CMK (cell line): ENCODE measurements at places on chromosomes 4 and X.

GRCh38 chr4:88457307-88458103 is 586 bp downstream of the HERC5 start:
- no peak for DNase-seq

DNA sequence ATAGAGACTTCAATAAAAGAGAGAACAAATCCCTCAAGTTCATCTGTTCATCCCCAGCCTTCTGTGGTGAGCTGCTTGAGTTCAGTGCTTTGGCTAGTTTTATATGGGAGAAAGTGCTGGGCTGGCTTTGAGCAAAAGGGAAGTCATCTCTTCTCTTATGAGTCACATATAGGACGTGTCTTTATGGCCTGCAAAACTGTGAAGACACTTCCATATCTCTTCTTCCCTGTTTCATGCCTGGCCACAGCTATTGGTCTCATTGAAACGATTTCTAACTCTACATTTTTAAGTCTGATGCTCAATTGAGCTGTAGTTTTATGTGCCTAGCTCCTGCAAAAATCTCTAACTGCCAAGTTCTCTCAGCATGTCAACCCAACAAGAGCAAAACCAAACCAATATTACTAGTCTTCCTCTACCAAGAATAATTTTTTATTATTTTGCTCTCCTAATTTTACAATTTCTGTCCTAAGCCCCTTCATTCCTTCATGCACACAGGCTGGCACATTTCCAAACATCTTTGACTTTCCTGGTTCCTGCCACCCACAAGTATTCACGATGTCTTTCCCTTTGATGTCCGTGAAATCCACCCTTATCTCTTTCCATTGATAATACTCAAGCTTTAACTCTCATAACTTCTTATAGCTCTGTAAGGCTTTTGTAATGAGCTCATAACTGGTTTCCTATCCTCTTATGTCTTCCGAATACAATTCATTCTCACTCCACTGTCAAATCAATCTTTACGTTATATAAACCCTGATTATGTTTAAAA is 165.3 kb downstream of the BTC start:
- DNase-seq: no peak

- DNase-seq: no peak
Observed at GRCh38 chr4:184021389-184021788, 116.3 kb downstream of the STOX2 start.

DNA sequence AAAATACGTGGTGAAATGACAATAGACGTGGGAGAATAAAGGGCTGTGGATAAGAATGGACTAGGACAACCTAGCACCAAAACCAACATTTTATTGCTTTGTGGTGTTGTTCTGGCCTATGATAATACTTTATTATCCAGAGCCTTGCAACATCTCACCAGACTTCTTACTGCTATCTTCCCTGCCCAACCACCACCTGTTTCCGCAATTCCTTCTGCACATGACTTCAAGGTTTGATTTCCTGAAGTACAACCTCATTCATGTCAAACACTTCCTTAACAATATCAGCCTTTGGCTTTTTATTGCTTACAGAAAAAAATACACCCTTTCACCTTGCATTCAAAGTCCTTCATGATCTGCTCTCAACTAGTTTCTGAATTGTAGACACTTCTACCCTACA is 84.8 kb downstream of the RTL3 start:
- no peak for DNase-seq

GRCh38 chrX:129717892-129718291 is 20.9 kb upstream of the XPNPEP2 start:
- DNase-seq: no peak

GRCh38 chr4:184143770-184144564 is 73.7 kb downstream of the ENPP6 start:
- no peak for DNase-seq

GRCh38 chr4:23034731-23035130 is 342.0 kb downstream of the GBA3 start:
- DNase-seq: no peak

GRCh38 chrX:31070057-31070468 is 1.8 kb downstream of the FTHL17 start:
- no peak for DNase-seq

DNA sequence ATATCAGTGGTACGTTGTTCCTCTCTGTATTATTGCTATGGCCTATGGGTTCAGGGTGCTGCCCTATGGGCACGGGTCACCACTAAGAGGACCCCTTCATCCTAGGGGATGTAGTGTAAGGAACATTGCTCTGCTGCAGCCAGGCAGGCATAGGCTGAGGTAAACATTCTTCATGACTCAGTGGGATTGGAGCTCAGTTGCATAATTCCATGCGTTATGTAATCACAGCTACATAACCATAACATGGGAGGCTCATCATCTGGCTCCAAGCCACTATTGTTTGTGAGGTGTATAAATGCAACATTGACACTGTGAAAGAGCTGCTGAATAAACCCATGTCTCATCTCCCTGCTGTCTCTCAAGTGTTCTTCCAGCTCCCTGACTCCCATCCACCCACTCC is 375.2 kb downstream of the MAGEE1 start:
- DNase-seq: no peak

- no peak for DNase-seq
Observed at GRCh38 chr4:184782731-184783373, 42.9 kb downstream of the ACSL1 start.

DNA sequence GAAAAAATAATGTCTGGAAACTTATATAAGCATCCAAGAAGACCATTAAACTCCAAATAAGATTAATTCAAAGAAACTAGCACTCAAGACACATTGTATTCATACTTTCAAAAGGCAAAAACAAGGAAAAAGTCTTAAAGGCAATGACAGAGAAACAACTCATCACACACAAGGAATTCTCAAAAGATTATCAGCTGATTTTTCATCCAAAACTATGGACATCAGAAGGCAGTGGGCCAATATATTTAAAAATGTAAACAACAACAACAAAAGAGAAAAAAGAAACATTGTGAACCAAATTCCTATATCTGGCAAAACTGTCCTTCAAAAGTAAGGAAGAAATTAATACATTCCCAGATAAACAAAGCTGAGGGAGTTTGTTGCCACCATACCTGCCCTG is 711.4 kb upstream of the GALNTL6 start:
- DNase-seq: no peak

- DNase-seq: no peak
Observed at GRCh38 chr4:8464381-8464780, 23.8 kb downstream of the TRMT44 start.

GRCh38 chrX:15903186-15903681 is 48.6 kb upstream of the AP1S2 start:
- DNase-seq: no peak

GRCh38 chrX:11472879-11473278 is 179.7 kb downstream of the AMELX start:
- no peak for DNase-seq

DNA sequence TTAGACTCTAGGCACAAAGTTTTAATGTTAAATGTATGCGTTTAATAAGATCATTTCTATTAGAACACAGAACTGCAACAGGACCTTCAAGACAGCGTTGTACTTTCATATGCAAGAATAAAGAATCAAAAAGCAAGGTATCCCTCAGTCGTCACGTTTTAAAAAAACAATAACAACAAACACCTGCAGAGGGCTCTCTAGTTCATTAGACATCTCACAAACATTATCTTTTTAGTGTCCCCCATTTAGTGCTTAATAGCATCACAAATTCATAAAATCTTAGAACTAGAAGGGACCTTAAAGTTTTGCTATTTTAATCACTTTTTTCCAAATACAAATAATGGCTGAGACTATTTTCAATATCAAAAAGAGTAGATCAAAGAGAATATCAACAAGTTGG is 236.6 kb downstream of the DCHS2 start:
- no peak for DNase-seq

DNA sequence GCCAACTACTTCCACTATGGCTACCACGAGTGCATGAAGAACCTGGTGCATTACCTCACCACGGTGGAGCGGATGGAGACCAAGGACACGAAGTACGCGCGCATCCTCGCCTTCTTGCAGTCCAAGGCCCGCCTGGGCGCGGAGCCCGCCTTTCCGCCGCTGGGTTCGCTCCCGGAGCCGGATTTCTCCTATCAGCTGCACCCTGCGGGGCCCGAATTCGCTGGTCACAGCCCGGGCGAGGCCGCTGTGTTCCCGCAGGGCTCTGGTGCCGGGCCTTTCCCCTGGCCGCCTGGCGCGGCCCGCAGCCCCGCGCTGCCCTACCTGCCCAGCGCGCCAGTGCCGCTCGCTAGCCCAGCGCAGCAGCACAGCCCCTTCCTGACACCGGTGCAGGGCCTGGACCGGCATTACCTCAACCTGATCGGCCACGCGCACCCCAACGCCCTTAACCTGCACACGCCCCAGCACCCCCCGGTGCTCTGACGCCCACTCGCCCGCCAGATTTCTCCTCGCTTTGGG is 2.1 kb downstream of the HELT start:
- no peak for DNase-seq

GRCh38 chrX:139077281-139078250 is 366.0 kb upstream of the FGF13 start:
- no peak for DNase-seq

GRCh38 chr4:184451726-184452125 is 22.6 kb downstream of the IRF2 start:
- peak; percentile 49 for DNase-seq

DNA sequence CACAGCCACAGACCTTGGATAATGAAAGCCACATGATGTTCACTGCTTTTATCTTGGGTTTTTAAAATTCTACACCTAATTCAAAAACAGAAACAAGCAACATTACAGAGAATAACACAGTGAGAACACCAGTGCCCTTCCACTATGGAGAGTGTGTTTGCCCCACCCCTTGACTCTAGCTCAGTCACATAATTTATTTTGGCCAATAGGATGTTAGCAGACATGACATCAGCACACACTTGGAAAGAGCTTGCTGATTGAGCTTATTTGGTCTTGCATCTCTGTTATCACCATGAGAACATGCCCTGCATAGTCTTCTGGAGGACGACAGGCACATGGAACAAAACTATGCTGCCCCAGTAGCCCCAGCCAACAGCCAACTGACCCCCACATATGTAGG is 118.1 kb downstream of the HNRNPD start:
- no peak for DNase-seq

DNA sequence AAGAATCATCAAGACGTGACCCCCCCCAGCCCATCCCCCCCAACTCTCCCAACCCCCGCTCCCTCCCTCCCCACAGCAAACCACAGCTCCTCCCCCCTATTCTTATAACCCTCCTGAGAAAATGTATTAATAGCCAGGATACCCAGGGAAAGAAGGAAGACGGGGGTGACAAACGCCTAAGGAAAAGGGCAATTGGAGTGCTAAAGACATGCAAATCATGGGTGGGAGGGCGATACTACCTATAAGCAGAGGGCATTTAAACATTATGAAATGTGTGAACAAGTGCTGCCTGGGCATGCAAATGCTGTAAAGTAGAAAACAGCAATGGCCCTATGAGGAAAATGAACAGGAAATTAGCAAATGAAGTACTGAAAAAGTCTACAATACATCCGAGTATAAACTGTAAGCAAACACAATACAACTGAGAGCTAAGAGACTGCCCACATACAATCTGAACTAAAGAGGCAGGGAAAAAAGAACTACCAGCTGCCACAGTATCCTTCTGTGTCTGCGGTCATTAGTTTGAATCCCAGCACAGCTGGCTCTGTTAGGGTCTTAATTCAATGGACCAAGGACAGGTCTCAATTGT is 2.4 kb downstream of the CXXC4 start:
- DNase-seq: no peak

GRCh38 chrX:6021316-6022091 is 207.2 kb downstream of the NLGN4X start:
- no peak for DNase-seq

DNA sequence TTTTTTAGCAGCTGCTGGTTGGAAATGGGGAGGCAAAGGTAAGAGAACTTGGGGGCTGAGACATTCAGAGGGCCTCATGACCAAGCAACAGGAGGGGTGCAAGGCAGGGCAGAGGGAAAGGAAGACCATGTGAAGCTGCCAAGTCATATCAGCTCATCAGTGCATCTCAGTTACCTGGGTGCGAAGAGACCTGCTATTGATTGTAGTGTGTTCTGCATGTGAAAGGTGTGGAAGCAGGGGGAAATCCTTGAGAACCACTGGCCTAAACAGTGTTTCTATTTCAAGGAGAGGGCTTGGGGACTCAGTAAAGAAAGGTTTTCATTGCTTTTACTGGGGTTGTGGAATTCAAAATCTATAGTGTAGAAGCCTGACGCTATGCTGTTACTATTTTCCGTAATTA is 47.1 kb upstream of the EDA start:
- no peak for DNase-seq

- DNase-seq: no peak
Observed at GRCh38 chrX:129818123-129818522, 25.6 kb downstream of the ZDHHC9 start.

DNA sequence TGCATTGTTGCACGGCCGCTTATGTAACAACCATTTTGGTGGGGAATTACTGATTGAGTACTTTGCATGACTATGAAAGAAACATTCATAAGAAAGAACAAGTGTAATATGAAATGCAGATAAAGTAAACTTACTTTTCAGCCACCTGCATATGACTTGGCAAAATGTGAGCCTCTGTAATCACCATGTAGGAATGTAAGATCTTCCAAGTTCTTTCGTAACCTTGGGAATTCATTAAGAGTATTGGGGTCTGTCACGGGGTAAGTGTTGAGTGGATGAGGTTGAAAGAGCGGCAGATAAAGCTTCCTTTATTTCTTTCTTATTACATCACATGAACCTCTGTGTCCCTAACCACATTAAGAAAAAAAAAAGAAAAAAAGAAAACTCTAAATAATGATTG is 348.5 kb upstream of the NR3C2 start:
- no peak for DNase-seq

DNA sequence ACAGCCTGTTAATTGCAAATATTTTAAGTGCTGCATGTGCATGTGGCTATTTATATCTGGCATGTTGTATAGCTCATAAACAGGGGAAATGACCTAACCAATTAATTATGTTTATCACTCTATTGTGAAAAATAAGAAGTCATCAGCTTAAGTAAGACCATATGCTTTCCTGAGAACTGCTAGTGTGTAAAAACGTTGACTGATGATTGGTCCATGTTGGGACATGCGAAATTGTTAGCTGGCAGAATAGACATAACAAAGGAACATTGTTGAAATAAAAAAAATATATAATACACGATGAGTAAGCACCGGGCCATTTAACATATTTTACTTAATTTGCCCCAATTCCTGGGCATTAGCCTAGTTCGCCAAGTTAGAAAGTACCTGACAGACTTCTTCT is 207.5 kb downstream of the ANK2 start:
- DNase-seq: no peak

DNA sequence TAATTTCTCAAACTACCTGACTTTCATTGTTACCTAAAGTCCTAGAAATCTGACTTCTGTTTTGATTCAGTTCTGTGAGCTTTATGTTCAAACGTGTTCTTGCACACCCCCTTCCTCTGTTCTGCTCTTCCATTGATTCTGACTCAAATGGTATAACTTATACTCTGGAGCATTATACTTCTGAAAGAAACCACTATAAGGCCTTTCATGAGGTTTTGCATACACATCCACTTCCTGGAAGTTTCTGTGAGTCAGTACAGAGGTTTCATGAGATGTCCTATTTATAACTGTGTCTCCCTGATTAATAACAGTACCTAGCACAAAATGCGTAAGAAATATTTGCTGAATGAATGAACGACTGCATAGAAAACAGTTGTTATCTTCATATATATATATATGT is 540.2 kb upstream of the CT83 start:
- DNase-seq: no peak

GRCh38 chr4:107600983-107601382 is 119.1 kb downstream of the PAPSS1 start:
- no peak for DNase-seq
